Calu3 (cell line): ENCODE measurements at places on chromosomes 13 and 19.
A peak's percentile ranks its signal among the peaks of the same experiment; 100 is the strongest.

- no peak for DNase-seq
Measured at GRCh38 chr13:113672002-113672651, 5.1 kb downstream of the GRK1 start.

GRCh38 chr13:111431206-111431605 is 110.8 kb downstream of the TEX29 start:
- no peak for DNase-seq

DNA sequence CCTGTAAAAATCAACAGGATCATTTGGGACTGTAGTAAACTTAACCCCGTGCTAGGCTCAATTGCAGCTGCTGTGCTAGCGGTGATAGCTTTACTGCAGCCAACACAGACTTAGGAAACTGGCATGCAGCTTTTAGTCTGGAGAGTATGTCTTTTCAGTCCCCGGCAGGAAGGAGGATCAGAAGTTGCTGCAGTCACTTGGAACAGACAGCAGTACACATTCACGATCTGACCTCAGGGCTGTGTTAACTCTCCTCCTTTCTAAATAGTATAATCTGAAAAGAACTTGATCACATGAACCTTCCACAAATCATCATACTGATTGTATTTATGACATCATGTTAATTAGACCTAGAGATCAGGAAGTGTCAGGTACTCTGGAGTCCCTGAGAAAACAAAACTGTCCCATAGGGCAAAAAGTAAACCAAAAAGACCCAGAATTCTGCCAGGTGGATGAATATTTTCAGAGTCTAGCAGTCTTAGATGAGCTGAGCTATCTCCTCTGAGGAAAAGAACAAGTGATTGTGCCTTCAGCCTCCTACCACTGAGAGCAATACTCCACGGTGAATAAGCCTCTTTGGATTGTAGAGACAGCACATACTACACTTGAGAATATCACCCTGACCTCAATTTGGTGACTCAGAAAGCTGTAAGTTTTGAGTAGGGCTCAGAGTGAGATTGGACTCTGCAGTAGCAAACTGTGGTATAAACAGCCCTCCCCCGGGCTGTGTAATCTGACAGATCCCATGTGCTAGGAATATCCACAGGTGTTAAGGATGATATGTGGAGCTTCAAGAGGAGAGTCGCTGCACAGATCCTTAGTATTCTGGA is 181.0 kb upstream of the GPR12 start:
- DNase-seq: no peak

DNA sequence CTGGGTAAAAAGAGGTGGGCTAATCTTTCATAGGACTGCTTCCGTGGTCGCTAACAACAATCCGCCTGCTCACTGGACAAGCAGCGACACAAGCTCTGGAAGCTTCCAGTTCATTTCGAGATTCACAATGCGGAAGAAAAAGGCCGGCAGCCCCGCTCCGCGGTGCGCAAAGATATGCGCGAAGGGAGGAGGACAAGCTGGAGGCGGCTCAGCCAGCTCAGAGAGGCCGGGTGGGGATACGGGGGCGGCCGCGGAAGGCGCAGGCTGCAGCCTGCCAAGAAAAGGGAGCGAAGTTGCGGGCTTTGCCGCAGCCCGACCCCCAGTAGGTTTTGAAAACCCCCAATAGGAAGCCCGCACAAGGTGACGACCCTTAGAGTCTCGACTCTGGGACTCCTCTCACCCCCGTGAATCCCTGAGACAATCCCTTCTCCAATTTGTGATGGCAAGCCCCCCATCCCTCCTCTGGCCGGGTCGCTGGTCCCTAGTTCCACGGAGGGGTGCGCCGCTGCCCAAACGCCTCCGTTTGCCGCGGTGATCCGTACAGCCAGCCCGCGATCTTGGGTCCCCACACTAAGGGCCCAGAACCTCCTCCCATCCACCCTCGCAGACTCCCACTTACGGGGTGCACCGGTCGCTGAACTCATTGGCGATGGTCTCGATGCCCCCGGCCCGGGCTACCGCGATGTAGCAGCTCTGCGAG is 697 bp downstream of the HSPH1 start:
- peak; percentile 20 for DNase-seq

- DNase-seq: no peak
Measured at GRCh38 chr13:97630725-97631124, 196.8 kb downstream of the RAP2A start.

- peak; percentile 70 for DNase-seq
Measured at GRCh38 chr19:56137405-56137804, 3.7 kb upstream of the ZNF444 start.

- no peak for DNase-seq
Measured at GRCh38 chr19:42487032-42487797, 41.1 kb downstream of the CEACAM1 start.

- peak; percentile 86 for DNase-seq
Measured at GRCh38 chr19:17605761-17606589, 50.5 kb downstream of the COLGALT1 start.

DNA sequence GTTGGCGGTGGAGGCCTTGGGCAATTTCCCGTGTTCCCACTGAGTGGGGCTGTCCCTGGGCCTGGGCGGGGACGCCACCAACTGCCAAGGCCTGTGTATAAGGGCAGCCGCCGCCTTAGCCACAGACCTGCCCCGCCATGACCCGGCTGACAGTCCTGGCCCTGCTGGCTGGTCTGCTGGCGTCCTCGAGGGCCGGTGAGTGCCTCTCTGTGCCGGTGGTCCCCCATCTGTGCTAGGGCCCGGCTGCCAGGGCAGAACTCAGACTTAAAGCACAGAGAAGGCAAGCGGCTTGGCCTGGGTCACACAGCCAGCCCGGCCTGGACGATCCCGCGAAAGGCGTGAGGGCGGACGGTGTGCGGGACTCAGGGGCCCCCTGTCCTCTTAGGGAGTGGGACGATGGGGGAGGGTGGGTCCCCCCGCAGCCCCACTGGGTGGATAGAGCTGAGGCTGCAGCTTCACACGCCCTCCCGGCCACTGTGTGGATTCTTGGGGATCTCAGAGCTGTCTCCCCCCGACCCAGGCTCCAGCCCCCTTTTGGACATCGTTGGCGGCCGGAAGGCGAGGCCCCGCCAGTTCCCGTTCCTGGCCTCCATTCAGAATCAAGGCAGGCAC is at the start of gene AZU1:
Gene AZU1, plus strand, starts transcription at position 128 of the 612 bp plus-strand sequence. Its CDS starts 10 bp downstream, at position 138.
- peak; percentile 29 for DNase-seq

GRCh38 chr19:18961767-18962620 is 21.0 kb upstream of the HOMER3 start:
- no peak for DNase-seq

GRCh38 chr19:34172661-34173192 is 423 bp downstream of the LSM14A start:
- peak; percentile 41 for DNase-seq
